Activated CD8-positive, alpha-beta memory T cell treated with anti-CD3 and anti-CD28 coated beads, Interleukin-2, amount 10 ng/mL, durations not matched to agents 7 days and 5 days (primary cell): ENCODE measurements at places on chromosomes 5 and 9. TPM values are rescaled to one million over a fixed set of nuclear protein-coding genes. Genes with fewer than 3 reads are reported as not detected.

GRCh38 chr9:72315089-72315509 is 49.9 kb downstream of the ZFAND5 start:
- no peak overlapping the region for H3K4me3 ChIP-seq
- no peak for DNase-seq
- no peaks in the 10 kb centered on the region for H3K4me1 ChIP-seq
- H3K27me3 ChIP-seq: peaks cover 2% of the 10 kb centered on the region
- no peak overlapping the region for H3K27ac ChIP-seq

- DNase-seq: no peak
- H3K27ac ChIP-seq: no peak overlapping the region
- no peak overlapping the region for H3K4me3 ChIP-seq
- no peaks in the 10 kb centered on the region for H3K4me1 ChIP-seq
Measured at GRCh38 chr5:107265193-107265592, 405.5 kb downstream of the EFNA5 start.

- no peak overlapping the region for H3K27ac ChIP-seq
- H3K4me3 ChIP-seq: no peak overlapping the region
Measured at GRCh38 chr5:31728039-31728438, 89.1 kb downstream of the PDZD2 start.

- DNase-seq: no peak
- H3K36me3 ChIP-seq: peaks cover 3% of the 10 kb centered on the region
- H3K27ac ChIP-seq: no peak overlapping the region
- peaks cover 30% of the 10 kb centered on the region for H3K27me3 ChIP-seq
Measured at GRCh38 chr9:106867286-106867685, 4.3 kb downstream of the ZNF462 start.

DNA sequence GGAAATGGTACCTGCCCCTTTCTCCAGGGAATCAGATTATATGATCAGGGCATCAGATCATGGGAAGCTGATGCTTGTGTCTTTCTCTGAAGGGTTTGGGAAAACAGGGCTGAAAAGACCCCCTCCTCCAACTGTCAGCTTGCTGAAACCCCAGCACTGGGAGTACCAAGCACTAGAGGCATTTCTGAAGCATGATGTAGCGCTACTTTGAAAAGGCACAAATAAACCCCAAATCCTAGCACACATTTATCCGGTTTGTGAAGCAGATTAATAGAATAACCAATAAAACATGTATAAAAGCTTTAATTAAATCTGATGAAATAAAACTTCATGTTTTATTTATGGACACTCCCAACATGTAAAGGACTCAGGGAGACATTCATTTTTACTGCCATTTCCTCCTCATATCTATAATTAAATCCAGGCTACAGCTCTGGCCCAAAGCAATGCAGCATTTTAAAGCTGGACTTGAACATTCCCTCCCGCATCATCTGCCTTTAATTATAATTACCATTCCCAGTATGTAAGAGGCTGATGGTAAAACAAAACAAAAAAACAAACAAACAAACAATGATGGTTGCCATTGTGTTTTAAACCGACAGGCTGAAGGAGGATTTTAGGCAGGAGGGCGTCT is 298.2 kb upstream of the RFX3 start:
- no peak overlapping the region for H3K27ac ChIP-seq
- no peaks in the 10 kb centered on the region for H3K36me3 ChIP-seq
- peaks cover 13% of the 10 kb centered on the region for H3K27me3 ChIP-seq
- H3K4me3 ChIP-seq: no peak overlapping the region
- H3K4me1 ChIP-seq: no peaks in the 10 kb centered on the region
- no peak for DNase-seq

GRCh38 chr9:35519692-35520363 is 29.9 kb downstream of the RUSC2 start:
- H3K27me3 ChIP-seq: no peaks in the 10 kb centered on the region
- H3K36me3 ChIP-seq: no peaks in the 10 kb centered on the region
- H3K4me3 ChIP-seq: no peak overlapping the region
- no peak for DNase-seq
- H3K27ac ChIP-seq: no peak overlapping the region

The FRRS1L gene
- total RNA-seq: not detected

The PCDHGA7 gene
- 0.07 TPM for total RNA-seq

The MCC gene
- 7.5 TPM for total RNA-seq

The KDM3B gene
- 60.5 TPM for total RNA-seq
